Stimulated activated CD4-positive, alpha-beta T cell treated with anti-CD3 and anti-CD28 coated beads, Interleukin-15, amount 100 ng/mL, for 1 hour (primary cell): ENCODE measurements at places on chromosomes 6 and 20.

DNA sequence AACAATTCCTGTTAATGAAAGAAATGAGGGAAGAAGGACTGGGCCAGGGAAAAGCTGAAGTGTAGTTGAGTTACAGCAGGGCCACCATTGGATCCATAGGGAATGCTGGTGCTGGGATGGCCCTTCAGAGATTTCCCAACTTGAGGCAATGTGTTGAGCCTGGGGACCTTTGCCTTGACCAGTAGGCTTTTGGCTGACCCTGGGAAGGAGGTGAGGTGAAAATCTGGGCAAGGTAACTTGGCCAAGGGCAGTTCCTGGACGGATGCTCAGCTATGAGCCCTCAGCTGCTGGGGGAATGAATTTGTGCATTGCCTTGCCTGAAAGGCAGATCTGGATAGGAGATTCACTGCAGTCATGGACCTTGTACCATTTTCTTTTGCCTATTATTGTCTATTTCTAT is 20.4 kb downstream of the UTRN start:
- no peak for DNase-seq

GRCh38 chr6:166474721-166475565 is 92.2 kb upstream of the MPC1 start:
- DNase-seq: no peak

- DNase-seq: no peak
Measured at GRCh38 chr6:20565342-20565741, 31.1 kb downstream of the CDKAL1 start.

GRCh38 chr6:133921249-133921859 is 31.7 kb upstream of the TBPL1 start:
- DNase-seq: peak; percentile 36

- no peak for DNase-seq
Measured at GRCh38 chr20:37925265-37926165, 22.6 kb downstream of the VSTM2L start.

DNA sequence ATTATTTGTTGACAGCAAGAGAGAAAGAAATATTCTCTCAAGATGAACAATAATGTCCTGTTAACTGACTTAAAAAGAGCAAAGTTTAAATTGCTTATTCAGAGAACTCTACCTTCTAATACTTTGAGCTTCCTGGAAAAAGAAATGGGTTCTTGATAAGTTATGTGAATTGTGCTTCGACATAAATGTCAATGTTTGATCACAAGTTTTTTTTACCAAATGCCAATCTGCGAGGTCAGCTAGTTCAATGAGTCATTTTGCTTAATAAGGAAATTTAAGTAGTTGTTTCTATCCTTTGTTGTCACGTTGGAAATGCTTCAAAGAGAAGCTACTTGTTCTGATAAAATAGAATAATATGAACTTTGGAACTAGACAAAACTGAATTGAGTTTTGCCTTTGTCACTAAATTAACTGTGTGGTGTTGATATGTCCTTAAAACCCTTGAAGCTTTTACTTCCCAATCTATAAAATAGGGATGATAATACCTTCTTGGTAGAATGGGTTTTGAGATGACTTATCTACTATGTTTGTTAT is 642.1 kb upstream of the FLRT3 start:
- no peak for DNase-seq

GRCh38 chr20:50398821-50399554 is 111.2 kb upstream of the PTPN1 start:
- no peak for DNase-seq
